Activated CD8-positive, alpha-beta memory T cell treated with anti-CD3 and anti-CD28 coated beads, Interleukin-2, amount 10 ng/mL, durations not matched to agents 7 days and 5 days (primary cell): ENCODE measurements at places on chromosomes 7 and 10. TPM values are rescaled to one million over a fixed set of nuclear protein-coding genes. Genes with fewer than 3 reads are reported as not detected.

DNA sequence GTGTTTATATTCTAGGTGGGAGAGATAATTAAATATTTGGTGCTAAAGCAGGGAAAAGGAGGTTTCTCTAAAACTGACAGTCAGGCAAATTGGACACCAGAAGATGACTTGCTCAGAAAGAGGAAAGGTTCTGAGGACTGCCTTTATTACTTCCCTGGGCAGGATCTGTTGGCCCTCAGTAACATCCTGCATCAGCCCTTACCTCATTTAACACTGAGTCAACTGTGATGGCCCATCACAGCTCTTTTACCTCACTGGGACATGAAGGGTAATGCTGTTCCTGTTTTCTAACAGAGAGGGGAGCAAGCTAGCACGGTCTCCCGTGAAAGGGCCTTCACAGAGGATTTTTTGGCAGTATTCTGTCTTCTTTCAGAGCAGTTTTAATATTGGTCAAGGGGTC lies 12.0 kb downstream of the PPP1R17 start:
- no peak for DNase-seq

The HPSE2 gene
- total RNA-seq, result not detected

The MRLN gene
- not detected for total RNA-seq

The EN2 gene
- not detected for total RNA-seq

The PAPOLB gene
- not detected for total RNA-seq

The GALNT17 gene
- not detected for total RNA-seq
